ENCODE measurements at places on chromosomes 11 and 22. TPM values are rescaled to one million over a fixed set of nuclear protein-coding genes. Genes with fewer than 3 reads are reported as not detected.

Gene GANAB
- total RNA-seq: 275 TPM

Gene NRIP3
- 5.3 TPM for total RNA-seq

Gene IGF2
- total RNA-seq: not detected

Gene LDLRAD3
- total RNA-seq: 1.1 TPM

Gene HARBI1
- 7.4 TPM for total RNA-seq

Gene SLC43A3
- 107 TPM for total RNA-seq

Gene FAM83F
- not detected for total RNA-seq

Gene SWAP70
- total RNA-seq: 7.1 TPM

Gene LGALS12
- 0.14 TPM for total RNA-seq

Gene SHISAL1
- not detected for total RNA-seq

Gene SMTNL1
- not detected for total RNA-seq

Gene ABCG4
- 0.48 TPM for total RNA-seq

Gene PHRF1
- 51.3 TPM for total RNA-seq

Gene CRYBA4
- total RNA-seq: not detected

Gene BTBD18
- total RNA-seq: not detected

Gene MTMR2
- total RNA-seq: 20.1 TPM

Gene PHF21B
- total RNA-seq: not detected

Gene LRRC56
- 2.2 TPM for total RNA-seq

Gene LBHD1
- 20.7 TPM for total RNA-seq

Gene ABTB2
- total RNA-seq: 5.0 TPM

Gene PGR
- not detected for total RNA-seq

Gene OLFML1
- total RNA-seq: not detected

Gene ESAM
- 0.50 TPM for total RNA-seq

Measured in T-helper 2 cell treated with Interferon-gamma antibody and Interleukin-4, amounts not matched to agents 100 ng/mL and 5 ng/mL, for 36 hours (primary cell).